Stimulated activated CD8-positive, alpha-beta memory T cell treated with anti-CD3 and anti-CD28 coated beads, Interleukin-12 subunit alpha, Interleukin-12 subunit beta, amount 100 ng/mL, for 4 hours (primary cell): ENCODE measurements at places on chromosomes 2 and 18.

GRCh38 chr2:120486441-120486840 lies 140.5 kb downstream of the INHBB start:
- no peak for DNase-seq

GRCh38 chr18:68604256-68604655 lies 110.7 kb downstream of the TMX3 start:
- DNase-seq, result no peak

GRCh38 chr2:126913329-126913728 lies 14.6 kb downstream of the TEX51 start:
- no peak for DNase-seq

- no peak for DNase-seq
Measured at GRCh38 chr2:85433511-85434089, 15.1 kb downstream of the SH2D6 start.

- no peak for DNase-seq
Measured at GRCh38 chr2:32248299-32248698, 16.4 kb downstream of the NLRC4 start.

- no peak for DNase-seq
Measured at GRCh38 chr2:28250006-28250405, 142.7 kb upstream of the FOSL2 start.

DNA sequence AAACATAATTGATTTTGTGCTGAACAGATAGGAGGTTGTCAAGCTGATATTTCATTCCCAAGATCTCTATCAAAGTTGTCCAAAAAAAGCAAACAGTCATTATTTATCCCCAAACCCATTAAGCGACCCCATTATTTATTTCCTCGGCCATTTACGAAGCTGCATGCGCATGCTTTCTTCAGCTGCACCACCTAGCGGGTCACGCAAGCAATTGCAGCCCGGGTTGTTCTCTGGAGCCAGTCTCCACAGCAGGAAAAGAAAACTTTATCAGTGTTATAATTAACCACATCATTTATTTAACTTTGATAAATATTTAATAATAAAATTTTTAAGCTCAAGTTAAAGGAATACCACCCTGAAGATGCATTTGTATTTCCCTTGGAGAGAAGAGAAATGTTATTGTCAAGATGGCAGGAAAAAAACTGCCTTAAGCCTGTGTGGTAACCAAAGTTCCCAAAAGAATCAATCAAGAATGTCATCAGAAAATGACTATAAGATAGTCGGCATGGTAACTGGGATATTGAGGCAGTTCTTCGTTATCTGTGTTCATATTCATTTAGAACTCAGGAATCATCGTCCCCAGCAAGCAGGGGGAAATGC lies 304.7 kb downstream of the FBXO15 start:
- no peak for DNase-seq
